ENCODE measurements at places on chromosomes 16 and 17.

GRCh38 chr17:1060991-1061390 is 64.1 kb downstream of the TIMM22 start:
- DNase-seq, result no peak

- no peak for DNase-seq
These were observed 21.0 kb downstream of the SLC7A6OS start for GRCh38 chr16:68289621-68290329.

- no peak for DNase-seq
These were observed 34.3 kb downstream of the SEC14L1 start for GRCh38 chr17:77174928-77175661.

DNA sequence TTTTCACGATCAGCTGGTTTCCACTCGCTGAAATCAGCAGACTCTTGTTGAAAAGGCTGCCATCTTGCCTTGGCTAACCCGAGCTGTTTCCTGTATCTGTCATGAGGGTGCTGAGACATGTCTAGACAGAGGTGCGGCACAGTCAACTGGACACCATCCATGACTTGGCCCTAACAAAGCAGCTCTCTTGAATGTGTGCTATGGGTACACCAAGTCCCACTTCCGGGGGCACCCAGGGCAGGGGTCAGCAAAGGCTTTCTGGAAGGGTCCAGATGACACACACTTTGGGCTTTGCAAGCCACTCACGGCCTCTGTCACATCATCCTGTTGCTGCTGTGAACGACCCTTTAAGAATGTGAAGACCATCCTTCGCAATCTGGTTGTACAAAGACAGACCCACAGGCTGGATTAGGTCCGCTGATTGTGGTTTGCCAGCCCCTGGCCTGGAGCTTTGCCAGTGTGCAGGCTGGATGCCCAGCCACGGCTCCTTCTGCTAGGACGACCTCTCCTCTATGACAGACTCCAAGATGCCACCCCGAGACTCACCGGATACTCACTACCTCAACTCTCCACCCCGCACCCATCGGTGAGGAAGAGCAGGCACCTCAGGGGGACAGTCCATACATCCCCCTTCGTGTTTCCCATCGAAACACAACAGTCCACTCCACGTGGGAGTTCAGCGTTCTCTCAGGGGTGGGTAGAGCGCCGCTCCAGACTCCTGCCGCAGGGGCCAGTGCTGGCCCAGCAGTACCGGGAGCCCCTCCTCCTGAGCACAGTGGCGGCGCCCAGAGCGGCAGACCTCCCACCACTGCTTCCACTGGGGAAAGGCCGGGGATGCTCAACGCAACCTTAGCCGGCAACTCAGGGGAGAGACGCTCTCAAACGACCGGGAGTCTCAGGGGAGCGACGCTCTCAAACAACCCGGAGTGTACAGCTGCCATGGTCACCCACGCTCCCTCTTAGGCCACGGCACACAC is 123.5 kb downstream of the ANKRD11 start:
- no peak for DNase-seq

DNA sequence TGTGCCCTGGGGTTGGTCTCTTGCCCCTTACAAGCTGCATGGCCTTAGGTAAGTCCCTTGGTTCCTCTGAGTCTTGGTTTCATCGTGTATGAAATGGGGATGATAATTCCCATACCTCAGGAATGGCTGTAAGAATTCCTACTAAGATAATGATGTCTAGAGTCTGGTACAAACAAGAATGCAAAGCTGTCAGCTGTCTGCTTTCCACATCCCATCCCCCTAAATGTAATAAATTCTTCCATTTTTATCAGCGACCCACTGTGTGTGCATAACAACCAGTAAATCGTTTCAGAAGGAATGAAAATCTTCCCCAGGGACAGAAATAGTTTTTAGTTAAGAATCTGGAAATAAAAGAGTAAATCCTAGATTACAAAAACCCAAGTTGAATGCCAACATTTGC is 95.4 kb downstream of the CPPED1 start:
- no peak for DNase-seq

GRCh38 chr16:85592700-85593493 is 20.2 kb upstream of the GSE1 start:
- DNase-seq, result no peak

DNA sequence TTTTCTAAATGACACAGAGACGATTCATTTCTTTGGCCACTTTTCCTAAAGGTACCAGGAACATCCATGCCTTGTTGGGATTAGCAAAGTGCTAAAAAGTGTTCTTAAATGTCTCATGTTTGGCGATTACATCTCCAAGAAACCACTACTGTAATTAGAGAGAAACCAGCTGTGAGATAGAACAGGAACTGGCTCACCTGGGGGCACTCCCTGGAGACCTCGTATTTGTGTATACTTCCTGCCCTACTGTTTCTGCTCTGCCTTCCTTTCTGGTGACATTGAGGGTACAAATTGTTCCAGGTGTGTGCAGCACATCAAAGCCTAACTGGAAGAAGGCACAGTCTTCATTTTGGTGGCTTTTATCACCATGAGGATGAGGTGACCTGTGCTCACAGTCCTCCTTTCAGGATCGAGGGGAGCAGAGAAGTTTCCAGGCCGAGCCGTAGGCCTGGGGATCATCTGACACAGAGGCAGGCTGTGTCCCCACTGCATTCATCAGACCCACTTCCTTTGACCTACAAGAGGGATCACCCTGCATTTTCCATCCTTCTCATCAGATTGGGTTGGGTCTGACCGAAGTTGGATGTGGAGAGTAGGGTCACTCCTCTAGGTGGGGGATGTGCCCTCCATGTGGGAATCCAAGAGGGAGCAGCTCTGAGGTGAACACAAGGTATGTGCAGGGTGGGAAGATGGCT is 23.7 kb downstream of the CCL4 start:
- no peak for DNase-seq

GRCh38 chr16:87435372-87436224 is 43.5 kb downstream of the MAP1LC3B start:
- no peak for DNase-seq

DNA sequence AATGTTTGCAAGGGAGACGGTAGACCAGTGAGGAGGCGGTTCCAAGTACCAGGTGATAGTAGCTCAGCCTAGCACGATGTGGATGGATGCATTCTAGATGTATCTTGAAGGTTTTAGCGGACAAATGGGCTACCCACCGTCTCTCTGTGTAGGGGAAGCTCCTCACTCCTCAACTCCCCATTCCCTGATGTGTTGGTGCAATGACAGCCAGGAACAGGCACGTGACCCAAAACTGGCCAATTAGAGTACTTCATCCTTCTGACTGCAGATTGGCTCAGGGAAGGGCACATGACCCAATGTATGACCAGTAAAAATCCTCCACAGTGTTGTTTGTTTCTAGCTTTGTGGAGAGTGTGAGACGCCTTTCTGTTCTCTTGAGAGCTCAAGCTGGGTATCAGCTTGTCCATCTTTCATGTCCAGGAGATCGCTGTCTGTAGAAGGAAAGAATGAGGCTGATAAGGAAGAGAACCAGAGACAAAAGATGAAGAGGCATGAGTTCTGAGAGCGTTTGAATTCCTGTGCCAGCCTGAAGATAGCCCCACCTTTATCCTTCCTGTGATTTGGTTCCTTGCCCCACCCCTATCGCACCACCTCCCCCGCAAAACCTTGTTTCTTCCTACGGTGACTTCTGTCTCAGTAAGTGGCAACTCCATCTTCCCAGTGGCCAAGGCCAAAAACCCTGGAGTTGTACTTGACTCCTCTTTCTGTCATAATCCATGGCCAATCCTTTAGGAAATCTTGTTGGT is 2.3 kb upstream of the BORCS6 start:
- DNase-seq, result peak; percentile 95

- DNase-seq, result no peak
These were observed at the start of gene SLC16A5 for GRCh38 chr17:75087558-75088453. SLC16A5 (plus strand) TSS chr17:75087954; CDS start chr17:75093637, 5,683 bp downstream.

- DNase-seq, result no peak
These were observed 122.9 kb downstream of the METRNL start for GRCh38 chr17:83202002-83203000.

Measured in NCI-H1436 treated with DMSO at 0.1 percent for 48 hours (cell line).